K562 (cell line): ENCODE measurements at places on chromosomes 11 and 22.

DNA sequence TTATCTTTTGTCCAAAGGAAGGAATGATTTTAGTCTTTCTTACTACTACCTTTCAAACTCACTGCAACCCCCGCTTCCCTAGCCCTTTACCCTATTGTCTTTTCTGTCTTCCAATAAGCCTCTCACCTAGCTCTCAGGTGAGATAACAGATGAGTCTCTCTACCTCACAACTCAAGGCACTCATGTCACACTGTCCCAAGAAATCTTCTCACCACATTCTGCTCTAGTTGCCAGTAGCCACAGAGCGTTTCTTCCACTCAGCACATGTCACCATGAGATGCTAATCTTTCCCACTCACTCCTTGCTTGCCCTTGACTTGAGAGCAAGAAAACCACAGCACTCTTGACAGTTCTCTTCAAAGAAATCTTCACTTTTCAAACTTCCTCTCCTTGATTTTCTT, 32.7 kb upstream of the TMEM41B start:
- no peaks in the 10 kb centered on the region for H3K27me3 ChIP-seq
- H3K4me1 ChIP-seq: no peaks in the 10 kb centered on the region
- H3K4me3 ChIP-seq: no peak overlapping the region
- no peaks in the 10 kb centered on the region for H3K36me3 ChIP-seq
- peak; percentile 62 for DNase-seq

- DNase-seq: no peak
- no peaks in the 10 kb centered on the region for H3K27me3 ChIP-seq
- H3K27ac ChIP-seq: no peak overlapping the region
- peaks cover 12% of the 10 kb centered on the region; the same call in 2 of the 3 replicates for H3K36me3 ChIP-seq
Measured at GRCh38 chr11:108541531-108541930, 43.3 kb upstream of the POGLUT3 start.

DNA sequence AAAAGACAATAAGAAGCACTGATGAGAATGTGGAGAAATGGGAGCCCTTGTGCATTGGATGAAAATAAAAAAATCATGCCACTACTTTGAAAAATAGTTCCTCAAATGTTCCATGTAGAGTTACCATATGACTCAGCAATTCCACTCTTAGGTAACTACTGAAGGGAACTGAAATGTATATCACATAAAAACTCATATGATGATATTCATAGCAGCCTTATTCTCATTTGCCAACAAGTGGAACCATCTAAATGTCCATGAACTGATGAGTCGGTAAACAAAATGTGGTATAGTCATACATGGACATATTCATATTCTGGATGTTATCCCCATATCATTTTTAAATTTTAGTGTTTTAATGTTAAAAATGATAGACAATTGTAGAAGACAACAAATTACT, 3.5 kb downstream of the KRTAP5-9 start:
- no peak overlapping the region for H3K4me3 ChIP-seq
- H3K27me3 ChIP-seq: peaks cover 12% of the 10 kb centered on the region; the same call in 2 of the 3 replicates
- H3K36me3 ChIP-seq: no peaks in the 10 kb centered on the region
- peaks cover 7% of the 10 kb centered on the region; the same call in 1 of the 2 replicates for H3K4me1 ChIP-seq

DNA sequence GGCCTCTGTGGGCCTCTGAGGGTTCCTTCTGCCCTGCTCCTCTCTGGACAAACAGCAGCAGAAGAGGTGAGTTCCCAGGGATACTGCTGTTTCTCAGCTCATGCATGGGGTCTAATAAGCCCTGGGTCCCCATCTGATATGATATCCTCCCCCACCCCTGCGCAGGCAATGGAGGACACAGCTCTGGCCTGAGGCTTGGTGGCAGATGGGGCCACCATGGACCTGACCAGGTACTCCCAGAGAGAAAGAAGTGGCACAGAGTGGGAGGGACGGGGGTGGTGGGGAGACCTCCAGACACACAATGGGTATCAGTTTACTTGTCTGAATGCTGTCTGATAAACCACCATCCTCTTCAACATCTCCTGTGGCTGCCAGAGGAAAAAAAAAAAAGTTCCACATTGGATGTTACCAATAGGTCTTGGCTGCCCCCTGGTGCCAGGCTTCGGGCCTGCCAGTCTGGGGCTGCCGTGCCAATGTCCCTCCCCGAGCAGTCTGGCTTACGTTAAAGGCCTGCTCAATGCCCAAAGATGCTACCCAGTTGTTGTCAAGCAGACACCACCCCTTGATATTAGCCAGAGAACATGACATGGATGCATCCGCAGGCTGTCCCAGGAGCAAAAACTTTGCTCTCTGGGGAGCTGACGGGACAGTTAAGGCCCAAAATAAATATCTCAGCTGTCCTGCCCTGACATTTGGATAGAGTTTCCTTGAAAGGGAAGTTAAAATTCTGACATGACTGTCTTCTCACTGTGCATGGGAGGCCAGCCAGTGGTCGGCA, 27.9 kb upstream of the ABCC8 start:
- H3K27ac ChIP-seq: no peak overlapping the region
- no peak overlapping the region for H3K4me3 ChIP-seq
- H3K36me3 ChIP-seq: no peaks in the 10 kb centered on the region

DNA sequence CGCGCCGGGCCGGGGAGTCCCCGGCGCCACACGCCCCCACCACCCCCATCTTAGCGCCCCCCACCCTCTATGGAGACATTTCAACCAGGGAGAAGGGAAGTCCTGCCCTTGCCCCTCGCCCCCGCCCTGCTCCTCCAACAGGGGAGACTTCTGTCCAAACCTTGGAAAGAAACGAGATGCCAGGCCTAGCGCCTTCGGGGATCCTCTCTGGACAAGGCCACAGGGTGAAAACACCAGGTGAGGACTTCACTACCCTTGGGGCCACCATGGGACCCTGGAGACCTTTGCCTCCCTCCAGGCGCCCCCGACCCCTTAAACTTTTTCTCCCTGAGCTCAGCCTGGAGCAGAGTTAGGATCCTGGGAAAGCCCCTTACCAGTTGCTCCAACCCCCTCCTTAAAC, 11.6 kb upstream of the NPAS4 start:
- H3K27me3 ChIP-seq: peaks cover 69% of the 10 kb centered on the region
- no peak overlapping the region for H3K4me3 ChIP-seq
- no peaks in the 10 kb centered on the region for H3K36me3 ChIP-seq
- no peak overlapping the region for H3K27ac ChIP-seq
- DNase-seq: no peak
- peaks cover 7% of the 10 kb centered on the region; the same call in 1 of the 3 replicates for H3K4me1 ChIP-seq

- no peaks in the 10 kb centered on the region; the same call in 1 of the 2 replicates for H3K4me1 ChIP-seq
- H3K27ac ChIP-seq: no peak overlapping the region
- DNase-seq: no peak
- no peak overlapping the region for H3K4me3 ChIP-seq
- peaks cover 6% of the 10 kb centered on the region; the same call in 2 of the 3 replicates for H3K36me3 ChIP-seq
- H3K27me3 ChIP-seq: no peaks in the 10 kb centered on the region
Measured at GRCh38 chr11:12762696-12763324, 88.6 kb downstream of the TEAD1 start.

- DNase-seq: no peak
- no peaks in the 10 kb centered on the region for H3K4me1 ChIP-seq
- H3K27me3 ChIP-seq: no peaks in the 10 kb centered on the region
- H3K27ac ChIP-seq: no peak overlapping the region
- no peaks in the 10 kb centered on the region for H3K36me3 ChIP-seq
Measured at GRCh38 chr11:106424111-106424510, 346.6 kb downstream of the AASDHPPT start.

- no peak overlapping the region for H3K27ac ChIP-seq
- H3K4me1 ChIP-seq: no peaks in the 10 kb centered on the region
- no peaks in the 10 kb centered on the region for H3K36me3 ChIP-seq
Measured at GRCh38 chr22:27995801-27996528, 76.9 kb upstream of the PITPNB start.

- peak overlapping the region; percentile 6; the same call in 2 of the 3 replicates for H3K27ac ChIP-seq
- no peaks in the 10 kb centered on the region for H3K27me3 ChIP-seq
- DNase-seq: peak; percentile 60
- peaks cover 82% of the 10 kb centered on the region for H3K4me1 ChIP-seq
- H3K4me3 ChIP-seq: no peak overlapping the region
- H3K36me3 ChIP-seq: peaks cover 5% of the 10 kb centered on the region; the same call in 1 of the 3 replicates
Measured at GRCh38 chr22:23220485-23221350, 40.4 kb downstream of the BCR start.

DNA sequence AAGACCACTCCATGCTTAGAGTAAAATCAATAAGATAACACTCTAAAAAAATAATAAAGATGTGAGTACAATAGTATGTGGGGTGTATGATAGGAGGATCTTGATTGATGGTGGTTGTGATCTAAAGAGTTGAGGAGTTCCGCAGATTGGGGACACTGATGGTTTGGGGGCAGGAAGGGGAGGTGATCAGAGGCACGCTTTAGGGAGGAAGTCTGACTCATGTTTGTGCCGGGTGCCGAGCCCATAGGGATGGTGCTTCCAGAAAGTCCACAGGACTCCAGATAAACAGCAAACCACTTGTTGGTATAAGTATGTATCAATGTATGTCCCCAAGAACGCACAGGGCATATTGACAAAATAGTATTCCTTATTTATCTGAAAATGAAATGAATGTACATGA, 27.5 kb downstream of the LINC01488 start:
- no peak overlapping the region for H3K27ac ChIP-seq
- H3K36me3 ChIP-seq: no peaks in the 10 kb centered on the region
- no peak overlapping the region for H3K4me3 ChIP-seq
- DNase-seq: no peak
- H3K27me3 ChIP-seq: peaks cover 59% of the 10 kb centered on the region

DNA sequence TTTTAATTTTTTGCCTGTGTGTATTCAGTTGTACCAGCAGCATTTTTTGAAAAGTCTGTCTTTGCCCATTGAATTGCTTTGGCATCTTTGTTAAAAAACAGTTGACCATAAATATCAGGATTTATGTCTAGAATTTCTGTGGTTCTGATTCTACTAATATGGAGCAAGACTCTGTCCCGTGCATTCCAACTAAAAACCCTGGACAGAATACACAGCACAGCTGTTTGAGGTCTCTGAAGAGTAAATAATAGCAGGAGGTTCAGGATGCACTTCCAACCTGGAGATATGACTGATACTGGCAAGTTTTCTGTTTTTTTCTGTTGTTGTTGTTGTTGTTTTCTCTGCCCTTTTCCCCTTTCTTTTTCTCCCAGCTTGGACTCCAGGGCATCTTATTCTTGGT, 141.9 kb downstream of the TMEM135 start:
- H3K27me3 ChIP-seq: no peaks in the 10 kb centered on the region
- H3K4me3 ChIP-seq: no peak overlapping the region
- no peaks in the 10 kb centered on the region for H3K36me3 ChIP-seq
- no peak overlapping the region for H3K27ac ChIP-seq
- H3K4me1 ChIP-seq: no peaks in the 10 kb centered on the region
- DNase-seq: no peak

DNA sequence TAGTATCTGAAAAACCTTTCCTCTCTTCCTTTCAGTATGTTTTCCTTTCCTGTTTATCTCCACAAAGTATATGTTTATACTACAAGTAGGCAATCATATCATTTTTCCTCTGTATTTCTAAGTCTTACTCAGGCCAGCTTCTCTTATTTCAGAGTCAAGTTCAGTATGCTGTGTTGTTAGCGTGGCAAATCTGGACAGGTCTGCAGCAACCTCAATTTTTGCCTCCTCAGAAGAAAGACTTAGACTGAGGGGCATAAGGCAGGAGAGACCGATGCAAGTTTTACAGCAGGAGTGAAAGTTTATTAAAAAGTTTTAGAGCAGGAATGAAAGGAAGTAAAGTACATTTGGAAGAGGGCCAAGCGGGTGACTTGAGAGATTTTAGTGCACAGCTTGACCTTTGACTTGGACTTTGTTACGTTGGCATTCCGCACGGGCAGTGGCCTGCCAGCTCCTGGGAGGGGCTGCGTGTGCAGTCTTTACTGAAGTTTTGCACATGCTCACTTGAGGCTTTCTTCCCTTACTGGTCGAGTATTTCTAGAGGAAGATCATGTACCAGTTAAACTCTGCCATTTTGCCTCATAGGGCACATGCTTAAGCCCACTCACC, 343.2 kb downstream of the NTM start:
- H3K4me1 ChIP-seq: no peaks in the 10 kb centered on the region
- no peak for DNase-seq
- no peaks in the 10 kb centered on the region for H3K36me3 ChIP-seq
- no peak overlapping the region for H3K4me3 ChIP-seq
- H3K27me3 ChIP-seq: no peaks in the 10 kb centered on the region

GRCh38 chr11:72683782-72684200, 9.6 kb upstream of the PDE2A start:
- no peak overlapping the region for H3K27ac ChIP-seq
- no peaks in the 10 kb centered on the region; the same call in 2 of the 3 replicates for H3K27me3 ChIP-seq
- H3K36me3 ChIP-seq: peaks cover 38% of the 10 kb centered on the region; the same call in 2 of the 3 replicates

DNA sequence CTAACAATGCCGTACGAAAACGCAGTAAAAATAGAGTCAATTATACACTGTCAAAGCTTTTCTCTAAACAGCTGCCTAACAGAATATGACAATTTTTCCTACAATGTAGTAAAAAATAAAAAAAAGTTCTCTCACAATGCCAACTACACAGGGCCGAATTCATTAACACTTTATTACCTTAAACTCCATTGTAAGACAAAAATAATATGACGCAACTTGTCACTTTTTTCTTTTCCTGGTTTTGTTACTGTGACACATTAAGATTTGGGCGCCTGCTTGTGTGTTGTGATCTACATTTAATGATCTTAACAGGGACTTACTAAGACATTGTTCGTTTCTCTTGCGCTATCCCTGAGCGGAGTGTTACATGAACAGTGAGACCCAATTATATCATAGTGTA, 204.1 kb downstream of the INSC start:
- no peak overlapping the region for H3K27ac ChIP-seq
- H3K4me3 ChIP-seq: no peak overlapping the region
- H3K36me3 ChIP-seq: no peaks in the 10 kb centered on the region
- no peaks in the 10 kb centered on the region for H3K27me3 ChIP-seq
- DNase-seq: no peak

- H3K36me3 ChIP-seq: no peaks in the 10 kb centered on the region
- DNase-seq: no peak
- no peak overlapping the region for H3K4me3 ChIP-seq
Measured at GRCh38 chr11:17008099-17008498, 6.1 kb downstream of the PLEKHA7 start.

DNA sequence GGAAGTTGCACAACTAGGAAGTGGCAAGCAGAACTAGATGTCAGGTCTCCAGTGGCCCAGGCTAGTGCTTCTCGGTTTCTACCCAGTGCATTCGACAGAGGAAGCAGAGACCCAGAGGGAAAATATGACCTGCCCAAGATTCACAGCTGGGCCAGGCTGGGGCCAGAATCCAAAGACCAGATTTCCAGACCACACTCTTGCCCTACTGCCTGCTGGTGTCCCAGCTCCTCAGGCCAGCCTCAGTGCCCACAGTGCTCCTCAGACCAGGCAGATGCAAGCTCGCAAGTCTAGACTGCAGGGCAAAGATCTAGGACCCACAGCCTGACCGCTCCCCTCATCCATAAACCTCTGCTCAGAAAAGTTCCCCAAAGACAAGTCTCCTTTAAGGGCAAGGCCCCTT, 262.6 kb downstream of the BUD13 start:
- DNase-seq: no peak
- H3K4me3 ChIP-seq: no peak overlapping the region
- H3K27me3 ChIP-seq: peaks cover 15% of the 10 kb centered on the region
- H3K27ac ChIP-seq: no peak overlapping the region
- H3K36me3 ChIP-seq: no peaks in the 10 kb centered on the region
- H3K4me1 ChIP-seq: no peaks in the 10 kb centered on the region
